ENCODE measurements at places on chromosomes 5 and 9.
A peak's percentile ranks its signal among the peaks of the same experiment; 100 is the strongest.

DNA sequence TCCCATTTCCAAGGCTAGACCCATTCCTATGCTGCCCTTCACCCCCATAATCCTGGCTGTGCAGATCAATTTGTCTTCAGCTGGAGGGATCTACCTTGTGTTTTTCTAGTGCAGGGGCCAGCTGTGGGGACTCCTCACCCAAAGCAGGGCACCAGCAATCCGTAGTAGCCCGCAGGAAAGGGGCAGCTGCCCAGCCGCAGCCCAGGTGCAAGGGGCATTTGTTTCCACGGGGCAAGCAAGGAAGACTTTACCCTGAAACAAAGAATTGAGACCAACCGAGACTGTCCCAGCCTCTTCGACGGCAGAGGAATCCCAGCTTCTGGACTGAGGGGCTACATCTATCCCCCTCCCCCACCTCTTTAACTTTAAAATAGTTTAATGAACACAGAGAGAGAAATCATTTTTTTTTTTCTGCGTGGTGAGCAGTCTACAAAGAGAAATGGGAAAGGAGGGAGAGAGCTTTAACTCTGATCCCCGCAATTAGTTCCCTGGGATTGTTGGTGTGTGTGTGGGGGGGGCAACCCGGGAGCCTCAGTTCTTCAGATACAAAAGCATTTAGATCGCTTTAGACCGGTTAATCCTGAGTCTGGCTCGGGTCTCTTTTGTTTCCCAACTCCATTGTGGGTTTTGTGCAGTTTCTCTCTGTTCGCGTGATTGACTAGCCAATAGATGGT lies 10.6 kb upstream of the LHX2 start:
- DNase-seq, result no peak

DNA sequence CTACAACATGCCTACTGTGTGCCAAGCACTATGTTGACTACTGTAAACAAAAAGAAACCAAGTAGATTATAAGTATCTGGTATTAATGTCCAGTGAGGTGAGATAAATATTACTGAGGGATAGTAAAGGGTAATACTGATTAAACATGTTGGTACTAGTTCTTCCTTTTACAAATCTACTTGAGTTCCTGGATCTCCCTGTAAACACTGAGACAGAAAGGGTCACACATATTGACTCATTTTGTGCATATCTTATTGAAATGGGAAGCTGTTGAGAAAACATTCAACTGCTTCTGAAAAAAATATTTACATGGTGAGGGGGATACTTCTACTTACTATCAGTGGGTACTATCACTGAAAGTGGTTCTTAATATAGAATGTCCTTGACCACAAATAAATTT lies 24.3 kb downstream of the EFNA5 start:
- DNase-seq, result no peak

- no peak for DNase-seq
These were observed 1129.2 kb downstream of the DTWD2 start for GRCh38 chr5:117859176-117859575.

- DNase-seq, result no peak
These were observed 319.1 kb upstream of the RGMB start for GRCh38 chr5:98454407-98454806.

- DNase-seq, result no peak
These were observed 117.2 kb upstream of the PITX1 start for GRCh38 chr5:135151256-135151655.

DNA sequence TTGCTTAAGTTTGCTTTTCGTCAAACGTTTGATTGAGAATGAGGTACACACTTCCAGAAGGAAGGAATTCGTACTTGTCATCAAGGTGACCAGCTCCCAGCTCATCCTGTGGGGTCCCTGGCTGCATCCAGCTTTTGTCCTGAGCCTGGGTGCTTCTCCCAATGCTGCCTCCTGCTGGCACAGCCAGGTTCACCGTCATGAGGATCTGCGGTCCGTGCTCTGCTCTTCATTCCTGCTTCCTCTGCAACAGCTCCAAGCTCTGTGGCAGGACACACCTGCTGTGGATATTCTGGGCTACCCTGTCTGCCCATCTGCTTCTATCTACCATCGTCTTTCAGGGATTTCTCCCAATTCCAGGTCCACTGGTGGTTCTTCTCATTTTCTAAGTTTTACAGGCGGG lies 13.3 kb upstream of the UBE2QL1 start:
- peak; percentile 86 for DNase-seq

DNA sequence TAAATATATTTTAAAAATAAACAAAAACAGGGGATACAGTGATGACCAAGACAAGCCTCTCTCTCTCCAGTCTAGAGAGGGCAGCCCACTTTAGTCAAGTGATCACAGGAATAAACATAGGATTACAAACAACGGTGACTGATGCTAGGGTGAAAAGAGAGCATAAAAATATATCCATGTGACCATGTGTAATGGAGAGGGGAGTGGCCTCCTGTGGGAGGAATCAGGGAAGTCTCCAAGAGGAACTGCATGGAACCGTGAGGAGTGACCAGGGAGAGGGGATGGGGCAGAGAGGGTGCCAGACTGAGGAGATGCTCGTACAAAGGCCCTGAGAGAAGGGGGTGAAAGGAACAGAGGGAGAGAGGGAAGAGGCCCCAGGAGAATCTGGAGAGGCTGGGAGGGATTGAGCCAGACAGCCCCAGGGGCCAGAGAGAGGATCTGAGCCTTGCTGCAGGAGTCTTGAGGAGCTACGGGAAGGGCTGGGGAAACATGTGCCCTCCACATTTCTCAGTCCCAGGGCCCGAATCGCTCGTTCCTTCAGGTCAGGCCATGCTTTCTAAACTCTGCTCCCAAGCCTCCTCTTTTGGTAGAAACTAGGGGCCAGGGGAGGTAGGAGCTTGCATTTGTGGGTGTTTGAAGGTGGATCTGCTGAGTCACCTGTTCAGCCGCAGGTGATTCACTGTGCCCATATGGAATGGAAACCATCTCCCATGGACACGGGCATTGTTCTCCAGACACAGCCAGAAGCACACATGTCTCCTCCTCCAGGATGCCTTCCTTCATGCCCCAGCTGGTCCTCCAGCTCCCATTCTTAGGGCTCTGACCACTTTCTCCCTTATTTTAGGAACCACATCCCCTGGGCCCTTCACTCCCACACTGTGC lies 63.8 kb downstream of the PAX5 start:
- no peak for DNase-seq

- no peak for DNase-seq
These were observed 12.7 kb downstream of the RHOBTB3 start for GRCh38 chr5:95743877-95744276.

DNA sequence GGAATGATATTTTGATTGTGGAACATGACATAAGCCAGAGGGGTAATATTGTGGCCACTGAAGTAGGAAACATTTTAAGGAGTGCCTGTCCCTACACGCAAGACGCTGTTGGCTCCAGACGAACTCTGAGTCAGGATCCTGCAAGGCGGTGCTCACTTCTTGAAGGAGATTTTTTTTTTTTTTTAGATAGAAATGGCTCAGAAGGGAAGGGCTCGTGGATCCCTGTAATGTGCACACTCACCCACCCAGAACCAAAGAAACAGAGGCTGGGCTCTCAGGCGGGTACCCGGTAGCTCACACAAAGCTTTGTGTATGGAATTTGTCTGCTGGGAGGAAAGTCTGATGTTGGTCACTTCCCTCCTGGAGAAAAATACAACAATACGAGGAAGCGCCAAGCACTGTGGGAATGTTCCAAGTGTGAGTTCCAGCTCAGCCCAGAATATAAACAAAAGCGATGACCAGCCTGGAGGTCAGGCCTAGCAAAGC lies 25.7 kb downstream of the RAPGEF1 start:
- no peak for DNase-seq

All from SHP77 (cell line).